ENCODE measurements at places on chromosomes 3 and 15.

DNA sequence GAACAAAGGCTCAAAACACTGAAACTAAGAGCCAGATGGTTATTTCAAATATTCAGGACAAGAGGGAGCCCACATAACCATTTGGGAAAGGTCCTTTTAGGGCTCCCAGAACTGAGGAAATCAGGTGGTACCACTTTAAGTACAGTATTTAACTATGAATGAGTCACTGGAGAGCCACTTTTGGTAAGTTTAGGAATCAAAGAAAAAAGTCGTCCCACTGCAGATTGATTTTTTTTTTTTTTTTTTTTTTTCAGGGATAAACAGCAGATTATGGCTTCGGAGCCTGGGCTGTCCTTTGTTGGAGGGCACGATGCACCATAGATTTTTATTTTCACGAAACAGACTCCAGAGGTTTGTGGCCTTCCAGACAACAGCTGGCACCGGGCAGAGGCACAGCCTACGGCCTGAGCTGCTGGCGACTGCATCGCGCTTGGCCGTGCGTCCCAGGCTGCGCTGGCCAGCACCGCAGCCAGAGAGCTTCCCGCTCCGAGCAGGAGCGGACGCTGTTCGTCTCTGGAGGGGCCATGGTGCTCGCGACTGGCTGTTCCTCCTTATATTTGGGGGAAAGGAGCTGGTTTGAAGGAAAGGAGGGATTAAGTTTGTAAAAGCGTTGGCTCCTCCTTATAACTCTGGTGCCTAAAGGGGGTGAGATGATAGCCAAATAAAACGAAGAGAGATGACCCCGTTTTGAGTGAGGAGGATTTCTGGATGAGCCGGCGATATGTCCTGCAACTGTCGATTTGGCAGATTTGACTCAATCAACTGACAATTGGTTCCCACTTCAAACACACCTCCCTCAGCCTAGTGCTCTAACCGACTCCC is 152.9 kb upstream of the GOLIM4 start:
- DNase-seq: no peak

DNA sequence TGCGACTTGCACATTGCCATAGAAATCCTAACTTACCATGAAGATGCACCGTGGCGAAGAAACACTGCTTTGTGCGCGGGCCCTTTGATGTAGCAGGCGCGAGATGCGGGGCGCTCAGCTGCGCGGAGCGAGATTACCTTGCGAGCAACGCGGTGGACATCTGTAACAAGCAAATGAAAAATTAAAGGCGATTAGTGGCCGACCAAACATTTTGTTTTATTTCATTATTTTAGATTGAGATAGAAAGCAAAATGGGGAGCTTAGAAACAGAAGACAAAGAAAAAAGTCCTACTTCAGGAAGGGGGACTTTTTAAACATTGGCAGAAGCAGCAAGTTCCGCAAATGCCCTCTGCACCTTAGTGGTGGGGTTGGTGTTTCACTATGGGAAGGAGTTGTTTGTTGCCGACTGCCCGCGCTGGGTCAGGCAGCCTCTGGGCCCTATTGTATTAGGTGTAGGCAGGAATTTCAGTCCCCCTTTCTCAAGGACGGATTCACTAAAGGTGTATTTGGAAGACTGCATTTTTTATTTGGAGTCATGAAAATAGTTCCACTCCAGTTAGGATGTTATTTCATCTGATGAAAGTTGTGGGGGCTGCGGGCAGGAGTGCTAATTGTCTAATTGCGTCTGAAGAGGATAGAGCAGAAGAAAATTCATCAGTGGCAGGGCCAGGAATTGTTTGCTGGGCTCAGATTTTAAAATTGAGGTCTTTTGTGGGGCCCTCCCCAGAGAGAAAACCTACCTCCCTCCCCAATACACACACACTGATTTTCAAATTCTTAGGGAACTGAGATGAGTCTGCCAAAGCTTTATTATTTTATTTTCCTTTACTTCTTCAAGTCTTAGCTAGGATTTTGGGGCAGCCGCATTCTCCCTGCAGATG is 17.4 kb downstream of the ZIC4 start:
- no peak for DNase-seq

GRCh38 chr3:30059240-30059639 is 547.2 kb upstream of the TGFBR2 start:
- no peak for DNase-seq

DNA sequence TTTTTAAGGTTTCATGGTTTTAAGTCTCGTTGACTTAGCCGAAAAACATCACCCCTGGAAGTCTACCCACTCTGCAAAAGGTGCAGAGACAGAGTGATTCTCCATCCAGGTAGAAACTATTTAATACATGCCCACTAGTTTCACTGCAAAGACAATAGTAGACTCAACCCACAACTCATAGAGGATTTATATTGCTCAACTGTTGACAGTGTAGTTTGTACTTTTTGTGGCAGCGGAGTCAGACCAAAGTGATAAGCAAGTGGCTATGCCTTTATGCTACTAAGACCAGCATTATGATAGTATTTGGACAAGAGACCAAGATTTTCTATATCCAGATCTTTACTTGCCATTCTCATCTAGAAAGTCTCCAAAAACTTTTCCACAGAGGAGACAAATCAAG is 98.8 kb upstream of the ZBTB20 start:
- no peak for DNase-seq

DNA sequence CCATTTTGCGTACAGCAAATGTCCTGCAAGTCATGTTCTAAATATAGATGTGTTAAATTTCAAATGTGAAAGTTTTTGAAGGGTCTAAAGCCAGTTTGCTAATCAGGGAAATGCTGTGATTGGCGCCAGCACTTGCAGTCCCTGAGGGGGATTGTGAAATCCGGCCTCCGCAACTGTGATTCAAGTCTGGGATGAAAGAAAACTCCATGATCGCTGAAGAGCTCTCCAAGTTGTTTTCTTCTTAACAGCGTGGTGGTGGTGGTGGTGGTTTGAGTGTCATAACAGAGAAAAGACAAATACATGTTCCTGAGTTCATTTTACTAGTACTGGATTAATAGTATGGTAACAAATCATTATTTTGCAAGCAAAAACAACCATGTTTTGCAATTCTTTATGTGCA is 51.8 kb downstream of the MITF start:
- DNase-seq: no peak

- no peak for DNase-seq
Observed at GRCh38 chr3:34218706-34219385, 420.4 kb downstream of the PDCD6IP start.

GRCh38 chr3:143128227-143128955 is 8.8 kb downstream of the CHST2 start:
- DNase-seq: no peak

- no peak for DNase-seq
Observed at GRCh38 chr3:71074423-71074822, 509.1 kb downstream of the FOXP1 start.

- no peak for DNase-seq
Observed at GRCh38 chr3:146106986-146107385, 54.0 kb downstream of the PLOD2 start.

DNA sequence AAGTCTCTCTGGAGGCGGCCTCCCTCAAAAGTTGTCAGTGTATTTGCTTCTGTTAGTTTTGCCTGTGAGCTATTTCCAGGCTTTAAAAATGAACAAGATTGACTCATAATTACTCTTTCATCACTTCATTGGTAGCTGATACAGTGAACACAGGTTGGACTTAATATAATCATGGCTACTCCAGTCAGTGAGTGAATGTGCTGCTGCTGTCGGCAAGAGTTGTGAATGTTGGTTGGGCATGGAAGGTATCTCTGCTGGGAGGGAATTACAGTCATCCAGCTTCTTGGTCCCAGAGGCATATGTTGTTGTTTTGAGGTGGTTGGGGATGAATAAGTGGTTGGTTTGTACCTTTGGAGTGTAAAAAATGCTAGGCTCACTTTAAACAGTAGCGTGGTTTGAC is 11.5 kb downstream of the TCF12 start:
- no peak for DNase-seq

- DNase-seq: no peak
Observed at GRCh38 chr3:147383617-147384016, 22.7 kb downstream of the ZIC4 start.

- no peak for DNase-seq
Observed at GRCh38 chr3:85360742-85361387, 402.1 kb downstream of the CADM2 start.

DNA sequence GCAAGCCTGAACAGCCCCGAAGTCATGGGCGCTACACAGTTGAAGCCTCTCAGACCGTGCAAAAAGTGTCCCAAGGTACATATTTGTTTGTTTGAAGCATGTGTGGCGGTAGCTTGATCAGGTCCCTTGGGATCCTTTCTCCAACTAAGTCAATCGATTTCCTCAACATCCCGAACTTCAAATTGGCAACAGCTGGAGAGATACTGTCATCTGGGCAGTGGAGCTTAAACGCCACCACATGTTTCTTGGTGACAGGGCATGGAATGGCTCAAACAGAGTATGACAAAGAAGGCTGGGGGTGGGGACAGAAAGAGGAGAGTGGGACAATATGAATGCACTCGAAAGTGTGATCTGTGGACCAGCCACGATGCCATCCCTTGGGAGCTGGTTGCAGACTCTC is 84.9 kb upstream of the PSMD6 start:
- no peak for DNase-seq

DNA sequence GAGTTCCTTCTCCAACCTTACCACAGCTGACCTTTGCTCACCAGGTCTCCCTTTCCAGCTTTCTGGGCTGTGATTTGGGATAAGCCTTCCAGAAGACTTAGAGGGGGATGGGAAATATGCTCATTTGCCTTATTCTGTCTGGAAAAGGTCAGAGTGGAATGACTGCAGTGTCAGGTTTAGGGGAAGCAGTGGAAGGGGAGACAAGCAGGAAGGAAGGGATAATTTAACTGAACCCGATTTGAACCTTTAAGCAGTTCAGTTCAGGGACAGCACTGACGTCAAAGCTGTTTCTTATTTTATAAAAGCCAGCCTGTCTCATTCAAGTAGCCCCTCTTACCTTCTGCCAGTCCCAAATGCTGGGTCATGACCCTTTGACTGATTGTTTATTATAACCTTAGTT is 418.4 kb upstream of the RARB start:
- DNase-seq: no peak

- DNase-seq: no peak
Observed at GRCh38 chr15:70875001-70875782, 17.0 kb downstream of the THAP10 start.

- no peak for DNase-seq
Observed at GRCh38 chr15:70835415-70835814, 18.5 kb downstream of the LARP6 start.

DNA sequence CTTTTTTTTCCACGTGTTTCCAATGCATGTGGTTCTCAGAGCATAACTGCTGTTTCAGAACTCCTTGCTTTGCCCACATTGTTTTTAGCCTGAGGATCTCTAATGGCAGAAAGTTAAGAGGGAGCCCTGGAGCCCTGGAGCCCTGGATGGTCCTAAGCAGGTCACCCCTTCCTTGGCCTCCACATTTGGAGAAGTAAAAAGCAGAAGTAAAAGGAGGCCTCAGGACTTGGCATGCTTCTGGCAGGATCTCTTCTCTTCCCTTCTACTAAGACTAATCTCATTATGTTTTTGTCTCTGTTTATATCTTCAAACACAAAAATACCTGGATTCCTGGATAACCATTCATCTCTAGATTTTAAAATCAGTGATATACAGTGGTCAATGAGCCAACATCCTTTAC is 50.1 kb downstream of the P2RY1 start:
- no peak for DNase-seq

All from stimulated activated naive CD4-positive, alpha-beta T cell (primary cell).